ENCODE measurements at places on chromosomes 13 and 19.

DNA sequence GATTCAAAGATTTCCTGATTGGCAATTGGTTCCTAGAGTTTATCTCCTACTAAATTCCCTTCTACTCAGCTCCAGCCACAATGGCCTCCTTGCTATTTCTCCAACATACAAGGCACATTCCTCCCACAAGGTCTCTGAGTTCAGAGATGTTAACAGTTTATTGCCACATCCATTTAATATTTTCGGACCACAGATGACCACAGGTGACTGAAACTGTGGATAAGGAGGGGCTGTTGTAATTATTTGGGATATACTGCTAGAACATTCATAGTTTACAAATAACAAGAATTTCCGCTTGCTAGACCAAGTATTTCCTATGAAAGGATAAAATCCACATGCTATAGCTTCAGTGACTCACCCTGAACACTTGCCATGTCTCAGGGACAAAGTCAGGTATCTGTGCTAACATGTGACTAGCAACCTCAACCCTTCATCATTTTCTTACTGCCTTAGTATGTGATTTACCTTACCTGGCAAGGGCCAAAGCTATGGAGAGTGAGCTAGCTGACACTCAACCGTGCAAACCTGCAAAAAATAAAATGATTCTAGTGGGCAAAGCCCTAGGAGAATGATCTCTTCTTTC lies 117.7 kb downstream of the TBC1D4 start:
- no peak for DNase-seq

GRCh38 chr19:45255611-45256157 lies 4.6 kb downstream of the MARK4 start:
- DNase-seq = no peak

- no peak for DNase-seq
Measured at GRCh38 chr19:44592451-44592890, 20.9 kb upstream of the IGSF23 start.

DNA sequence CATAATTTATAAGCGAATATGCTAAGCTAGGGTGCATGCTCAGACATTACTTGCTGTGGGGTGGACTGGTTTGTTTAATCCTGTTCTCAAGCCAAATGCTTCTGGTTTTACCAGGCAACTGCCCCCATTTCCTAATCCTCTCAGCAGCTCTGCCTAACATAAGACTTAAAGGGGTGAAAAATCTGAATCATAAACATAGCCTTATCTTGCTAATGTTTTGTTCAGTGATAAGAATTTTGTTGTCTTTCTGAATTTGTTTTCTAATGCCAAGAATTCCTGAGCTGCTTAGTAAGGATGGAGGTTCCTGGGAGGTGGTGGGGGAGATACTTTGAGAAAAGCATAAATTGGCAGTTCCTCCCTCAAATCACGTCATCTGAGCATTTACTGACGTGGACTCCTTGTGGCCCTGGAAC lies 42.7 kb downstream of the ING1 start:
- no peak for DNase-seq

GRCh38 chr13:110444226-110444653 lies 117.3 kb downstream of the RAB20 start:
- no peak for DNase-seq

- peak; percentile 93 for DNase-seq
Measured at GRCh38 chr19:1863638-1864479, 480 bp upstream of the KLF16 start.
